LHCN-M2 (cell line): ENCODE measurements at places on chromosomes 12 and 14. TPM values are rescaled to one million over a fixed set of nuclear protein-coding genes. Genes with fewer than 3 reads are reported as not detected.

The C14orf132 gene
- total RNA-seq = 7.9 and 8.1 TPM in 2 replicates

The RNU4-1 gene
- under 0.01 TPM in 1 of 2 replicates, not detected in the other for total RNA-seq

The MYF5 gene
- total RNA-seq = 628 and 957 TPM in 2 replicates

The SMCO2 gene
- not detected in 2 replicates for total RNA-seq

The TAS2R20 gene
- 0.51 and 0.75 TPM in 2 replicates for total RNA-seq

The POTEM gene
- total RNA-seq = not detected in 2 replicates

The RND1 gene
- not detected in 2 replicates for total RNA-seq

The CRACR2A gene
- total RNA-seq = 6.7 and 7.0 TPM in 2 replicates

The FAM161B gene
- total RNA-seq = 2.1 and 3.4 TPM in 2 replicates

The CREBL2 gene
- total RNA-seq = 27.3 and 33.7 TPM in 2 replicates

The CLMN gene
- total RNA-seq = 3.1 and 3.6 TPM in 2 replicates

The AGAP2 gene
- total RNA-seq = 0.26 and 0.29 TPM in 2 replicates

The PCED1B gene
- 0.64 and 0.80 TPM in 2 replicates for total RNA-seq

The PIWIL1 gene
- not detected in 2 replicates for total RNA-seq

The B4GALNT1 gene
- 2.8 and 4.9 TPM in 2 replicates for total RNA-seq

The GRIP1 gene
- total RNA-seq = under 0.01 TPM in 1 of 2 replicates, not detected in the other

The SLC7A7 gene
- 4.2 and 4.6 TPM in 2 replicates for total RNA-seq
